ENCODE measurements at places on chromosomes 3 and 15. TPM values are rescaled to one million over a fixed set of nuclear protein-coding genes. Genes with fewer than 3 reads are reported as not detected.

Gene ANXA2
- 913 TPM for total RNA-seq

- peak; percentile 75 for DNase-seq
These were observed 259.2 kb upstream of the CCDC54 start for GRCh38 chr3:107117922-107118536.

GRCh38 chr3:116140100-116140689 is 305.1 kb downstream of the LSAMP start:
- peak; percentile 2 for DNase-seq

- DNase-seq = no peak
These were observed 122.2 kb downstream of the KLHL25 start for GRCh38 chr15:85672332-85673084.

DNA sequence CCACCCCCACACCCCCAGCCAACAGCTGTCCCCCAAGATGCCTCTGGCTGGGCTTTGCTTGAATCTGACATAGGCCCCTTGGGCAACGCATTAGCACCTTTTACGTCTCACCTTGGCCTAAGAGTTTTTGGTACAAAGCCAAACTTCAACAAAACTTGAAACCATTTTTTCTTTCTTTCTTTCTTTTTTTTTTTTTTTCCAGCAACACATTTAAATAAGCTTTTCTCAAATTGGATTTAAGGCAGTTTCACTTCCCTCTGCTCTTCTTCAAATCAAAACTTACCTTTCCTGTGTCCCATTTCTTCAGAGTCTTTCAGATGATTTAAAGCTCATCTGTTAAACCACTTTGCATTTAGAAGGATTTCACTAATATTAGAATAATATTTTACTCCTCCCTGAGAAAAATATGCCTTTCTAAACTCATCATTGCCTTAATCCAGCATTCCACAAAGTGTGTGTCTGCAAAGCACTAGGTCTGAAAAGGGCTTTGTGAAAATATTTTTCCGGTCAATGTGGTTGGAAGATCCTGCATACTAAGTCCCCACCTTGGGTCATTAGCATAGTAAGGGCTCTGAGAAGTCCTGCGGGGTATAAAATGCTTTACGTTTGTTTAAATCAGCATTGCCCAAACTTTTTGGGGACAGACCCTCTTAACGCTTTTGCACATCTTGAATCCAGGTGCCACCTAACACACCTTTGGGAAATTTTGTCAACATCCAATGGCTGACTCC is 217.0 kb downstream of the TLE3 start:
- no peak for DNase-seq
